T-cell (primary cell): ENCODE measurements at places on chromosomes 2 and 18.

GRCh38 chr2:54348646-54349045 lies 92.6 kb upstream of the TSPYL6 start:
- no peak for DNase-seq

DNA sequence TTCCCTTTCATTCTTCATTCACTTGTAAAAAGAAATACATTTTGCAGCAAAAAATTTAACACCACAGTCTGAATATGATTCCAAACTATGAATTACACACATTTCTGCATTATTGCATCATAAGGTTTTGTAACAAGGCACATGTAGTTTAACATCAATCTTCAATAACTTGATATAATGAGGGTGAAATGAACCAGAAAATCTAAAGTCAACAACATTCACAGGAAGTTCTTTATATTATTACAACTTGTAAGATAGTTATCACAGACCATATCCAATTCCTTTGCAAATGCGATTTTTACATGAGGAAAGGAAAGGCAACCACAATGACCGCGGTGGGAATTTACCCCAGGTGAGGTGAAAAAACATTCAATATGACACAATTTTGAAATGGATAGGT lies 213.3 kb downstream of the NAPG start:
- DNase-seq: no peak

GRCh38 chr2:139940686-139941085 lies 1160.5 kb upstream of the NXPH2 start:
- no peak for DNase-seq

DNA sequence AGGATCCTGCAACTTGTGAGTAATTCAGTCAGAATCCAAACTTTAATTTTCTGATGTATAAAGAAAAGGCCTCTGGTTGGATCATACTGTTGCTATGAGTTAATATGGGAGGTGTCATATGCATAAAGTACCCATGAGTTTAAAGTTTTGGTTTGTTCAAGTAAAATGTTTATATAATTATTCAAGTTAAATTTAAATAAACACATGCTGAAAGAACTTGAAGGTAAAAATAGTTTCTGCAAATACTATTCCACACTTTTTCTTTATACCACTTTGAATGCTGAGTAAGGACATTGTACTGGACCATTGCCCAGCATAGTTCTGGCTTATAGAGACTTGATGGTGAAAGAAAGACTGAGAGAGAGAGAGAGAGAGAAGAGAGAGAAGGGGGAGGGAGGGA lies 30.7 kb downstream of the PKP4 start:
- no peak for DNase-seq

DNA sequence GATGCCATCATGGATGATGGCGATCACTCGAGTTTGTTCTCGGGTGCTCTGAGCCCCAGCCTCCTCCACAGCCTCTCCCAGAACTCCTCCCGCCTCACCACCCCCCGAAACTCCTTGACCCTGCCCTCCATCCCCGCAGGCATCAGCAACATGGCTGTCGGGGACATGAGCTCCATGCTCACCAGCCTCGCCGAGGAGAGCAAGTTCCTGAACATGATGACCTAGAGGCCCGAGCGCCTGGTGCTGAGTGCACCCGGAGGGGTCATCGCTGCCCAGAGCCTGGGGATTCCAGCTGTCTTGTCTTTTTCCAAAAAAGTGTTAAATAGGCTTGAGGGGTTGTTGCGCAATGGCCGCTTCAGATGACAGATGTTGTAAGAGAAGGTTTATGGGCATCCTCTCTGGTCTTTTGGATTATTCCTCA lies 254.8 kb downstream of the GLI2 start:
- DNase-seq: no peak

DNA sequence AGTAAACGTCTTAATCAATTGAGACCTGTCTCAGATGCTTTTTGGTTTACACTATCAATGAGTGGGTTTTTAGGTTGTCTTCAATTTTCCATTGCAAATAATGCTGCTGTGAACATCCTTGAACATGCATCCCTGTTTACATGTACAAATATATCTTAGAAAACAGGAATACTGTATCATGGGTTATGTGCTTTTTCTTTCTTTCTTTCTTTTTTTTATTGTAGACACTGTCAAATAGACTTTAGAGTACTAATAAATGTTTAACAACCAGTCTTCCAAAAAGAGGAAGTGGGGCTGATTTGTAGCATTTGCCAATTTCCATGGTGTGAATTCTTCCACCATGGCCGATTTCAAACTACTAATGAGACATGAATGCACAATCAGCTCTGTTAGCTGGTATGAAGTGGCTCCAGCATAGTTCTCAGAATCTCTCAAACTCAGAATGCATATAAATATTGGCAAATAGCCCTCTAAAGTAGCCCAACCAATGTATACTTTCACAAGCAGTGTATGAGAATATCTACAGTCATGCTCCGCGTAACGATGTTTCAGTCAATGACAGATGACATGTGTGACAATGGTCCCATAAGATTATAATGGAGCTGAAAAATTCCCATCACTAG lies 50.3 kb upstream of the B3GNT2 start:
- no peak for DNase-seq

DNA sequence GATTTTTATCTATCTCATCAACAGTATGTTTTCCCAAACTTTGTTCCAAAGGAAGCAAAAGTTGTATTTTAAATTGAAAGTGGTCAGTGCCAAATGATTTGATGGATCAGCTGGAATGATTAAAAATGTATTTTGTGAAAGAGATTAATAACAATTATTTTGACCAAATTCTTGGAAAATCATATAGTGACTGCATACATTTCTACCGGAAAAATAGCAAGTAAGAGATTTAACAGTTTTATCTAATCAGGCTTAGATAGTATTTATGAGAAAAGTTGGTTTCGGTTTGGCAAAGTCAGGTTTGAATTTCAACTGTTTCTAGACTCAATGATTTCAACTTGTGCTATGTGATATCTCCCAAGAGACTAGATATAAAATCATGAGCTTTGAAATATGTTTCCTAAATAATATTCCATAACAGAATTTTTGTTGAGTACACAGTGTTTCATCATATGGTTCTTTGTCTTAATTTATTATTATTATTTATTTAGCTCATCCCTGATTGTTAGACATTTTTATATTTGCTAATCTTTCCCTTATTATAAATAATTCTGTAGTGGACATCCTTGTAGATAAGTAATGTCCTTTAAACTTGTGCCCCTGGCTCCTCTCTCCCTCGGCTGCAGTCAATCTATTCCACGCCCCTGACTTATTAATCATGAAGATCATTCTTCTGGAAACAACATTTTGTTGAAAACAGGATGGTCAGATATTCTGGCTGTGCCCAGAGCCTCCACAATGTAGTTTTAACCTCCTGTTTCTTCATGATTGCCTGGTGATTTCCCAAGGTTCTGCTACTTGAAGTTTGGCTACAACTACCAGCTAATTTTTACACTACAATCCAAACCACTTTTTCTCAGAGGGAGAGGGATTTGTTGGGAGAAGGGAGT lies 520.7 kb upstream of the TCF4 start:
- DNase-seq: no peak

DNA sequence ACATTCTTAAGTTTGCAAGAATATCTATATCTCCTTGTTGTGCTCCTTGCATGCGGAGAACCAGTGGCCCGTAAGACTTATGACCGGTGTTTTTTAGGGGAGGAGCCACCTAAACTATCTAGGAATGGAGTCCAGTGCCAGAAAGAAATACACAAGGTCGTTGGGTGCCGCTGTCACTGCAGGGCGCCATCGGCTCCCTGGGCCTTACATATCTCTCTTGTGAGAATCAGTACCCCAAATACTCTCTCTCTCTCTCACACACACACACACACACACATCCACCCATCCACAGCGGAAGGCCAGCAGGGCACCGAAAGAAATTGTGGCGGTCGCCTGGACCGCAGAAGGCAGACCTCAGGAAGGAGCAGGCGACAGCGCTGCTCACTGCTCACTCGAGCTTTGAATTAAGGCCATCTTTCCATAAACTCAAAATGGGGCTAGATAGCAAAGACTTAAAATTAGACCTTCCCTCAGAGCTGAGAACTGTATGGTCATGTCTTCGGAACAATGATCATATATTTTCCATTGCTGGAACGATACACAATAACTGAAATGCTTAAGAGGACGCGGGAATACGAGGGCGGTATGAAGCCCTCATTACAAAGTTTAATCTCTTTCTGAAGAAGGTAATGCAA lies 10.4 kb downstream of the NR4A2 start:
- DNase-seq: peak; percentile 22

- no peak for DNase-seq
These were observed 34.0 kb upstream of the ITPRID2 start for GRCh38 chr2:181857483-181857882.

DNA sequence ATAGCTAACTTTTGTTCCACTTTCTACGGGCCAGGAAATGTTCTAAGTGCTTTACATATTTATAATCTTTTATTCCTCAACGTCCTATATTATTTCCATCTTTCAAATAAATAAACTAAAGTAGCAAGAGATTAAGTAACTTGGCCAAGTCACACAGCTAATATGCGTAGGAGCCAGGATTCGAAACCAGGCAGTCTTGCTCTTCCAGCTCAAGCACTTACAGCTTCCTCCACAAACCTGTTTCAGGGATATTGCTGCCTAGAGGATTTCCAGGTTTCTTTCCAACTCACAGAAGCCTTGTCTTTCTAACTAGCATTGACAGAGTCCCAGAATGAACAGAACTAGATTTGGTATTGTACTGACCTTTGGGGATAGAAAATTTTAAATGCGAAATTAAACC lies 102.5 kb downstream of the FIGN start:
- DNase-seq: no peak

DNA sequence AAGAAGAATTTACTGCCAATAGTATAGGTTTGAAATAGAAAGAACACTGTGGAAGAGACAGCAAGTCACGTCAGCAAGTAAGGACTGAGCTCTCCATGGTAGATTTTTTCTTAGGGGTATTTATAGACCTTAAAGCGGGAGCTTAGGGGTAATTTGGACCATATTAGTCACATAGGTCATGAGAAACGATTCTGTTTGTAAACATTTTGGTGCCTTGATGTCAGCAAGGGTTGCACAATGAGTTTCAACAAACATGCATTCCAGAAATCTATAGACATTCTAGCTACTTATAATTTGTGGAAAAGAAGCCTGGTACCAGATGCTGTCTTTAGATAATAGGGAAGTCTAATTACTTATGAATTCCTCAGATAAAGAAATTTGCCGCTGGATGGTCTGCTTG lies 624.7 kb downstream of the TDRD15 start:
- no peak for DNase-seq

DNA sequence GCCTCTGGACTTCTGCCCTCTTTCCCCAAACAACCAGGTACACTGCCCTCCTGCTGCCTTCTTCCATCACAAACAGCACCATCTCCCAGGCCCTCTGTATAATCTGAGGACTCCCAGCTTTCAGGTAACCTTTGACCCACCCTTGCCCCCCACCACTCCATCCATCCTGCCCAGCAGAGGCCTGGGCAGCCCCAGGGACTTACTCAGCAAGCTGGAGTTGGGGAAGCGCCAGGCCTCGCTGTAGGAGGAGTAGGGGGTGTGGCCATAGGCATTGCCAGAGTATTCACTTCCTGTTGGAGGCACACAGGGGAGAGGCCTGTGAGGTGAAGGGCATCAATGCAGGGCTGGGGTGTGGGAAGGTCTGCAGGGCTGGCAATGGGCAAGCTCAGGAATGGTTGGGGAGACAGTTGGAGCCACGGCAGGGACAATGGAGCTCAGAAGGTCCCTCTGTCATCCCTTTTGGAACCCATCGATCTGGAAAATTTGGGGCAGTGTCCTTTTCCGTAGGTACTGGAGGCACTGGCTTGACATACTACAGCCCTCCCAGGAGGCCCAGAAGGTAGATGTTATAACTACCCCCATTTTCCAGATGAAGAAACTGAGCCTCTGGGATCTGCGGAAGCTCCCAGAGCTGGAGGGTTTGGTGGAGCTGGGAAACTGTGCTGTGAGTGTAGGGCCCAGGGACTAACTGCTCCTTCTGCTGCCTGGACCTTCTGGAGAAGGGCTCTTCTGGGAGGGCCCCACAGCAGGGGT lies 46.3 kb downstream of the PSD4 start:
- DNase-seq: no peak

DNA sequence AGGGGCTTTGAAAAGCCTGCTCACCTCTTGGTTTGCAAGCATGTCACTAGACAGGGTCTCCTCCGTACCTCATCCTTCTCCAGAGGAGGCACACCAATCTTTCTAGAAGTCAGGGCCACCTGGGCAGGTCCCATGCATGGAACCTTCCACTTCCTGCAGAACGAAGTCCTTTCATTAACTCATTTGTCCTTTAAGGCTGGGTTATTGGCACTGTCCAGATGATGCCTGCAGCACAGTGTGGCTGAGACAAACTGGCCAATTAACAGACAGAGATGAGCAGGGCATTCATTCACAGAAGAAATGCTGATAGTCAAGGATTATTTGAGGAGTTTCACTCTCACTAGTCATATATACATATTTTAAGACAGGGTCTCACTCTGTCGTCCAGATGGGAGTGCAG lies 245.3 kb downstream of the TFCP2L1 start:
- no peak for DNase-seq

DNA sequence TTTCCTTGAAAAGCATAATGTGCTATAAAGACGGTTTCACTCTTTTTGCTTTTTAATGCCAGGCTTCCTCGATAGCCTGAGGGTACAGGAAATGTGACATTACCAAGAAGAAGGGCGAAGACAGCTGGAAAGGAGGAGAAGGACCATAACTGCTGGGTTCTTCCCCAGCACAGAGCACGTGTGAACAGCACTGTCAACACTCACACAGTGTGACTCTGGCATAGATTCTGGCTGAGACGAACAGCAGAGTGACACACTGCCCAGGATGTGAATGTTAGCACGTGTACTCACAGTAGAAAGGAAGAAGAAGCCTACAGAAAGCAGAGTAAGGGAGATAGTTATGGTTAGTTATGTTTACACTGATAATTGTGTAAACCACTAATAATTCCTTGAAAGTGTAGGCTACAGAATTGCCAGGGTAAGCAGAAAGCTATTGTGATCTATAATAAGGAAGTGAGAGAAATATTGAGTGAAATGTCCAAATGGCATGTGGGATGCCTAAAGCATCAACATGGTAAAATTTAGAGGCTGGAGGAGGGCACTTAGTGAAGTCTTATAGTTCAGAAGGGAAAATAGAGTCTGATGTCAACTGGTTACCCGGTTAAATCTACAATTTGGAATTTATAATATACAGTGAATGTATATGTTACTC lies 198.2 kb downstream of the DLGAP1 start:
- DNase-seq: no peak

GRCh38 chr2:237873897-237874551 lies 14.6 kb downstream of the RAMP1 start:
- DNase-seq: no peak

DNA sequence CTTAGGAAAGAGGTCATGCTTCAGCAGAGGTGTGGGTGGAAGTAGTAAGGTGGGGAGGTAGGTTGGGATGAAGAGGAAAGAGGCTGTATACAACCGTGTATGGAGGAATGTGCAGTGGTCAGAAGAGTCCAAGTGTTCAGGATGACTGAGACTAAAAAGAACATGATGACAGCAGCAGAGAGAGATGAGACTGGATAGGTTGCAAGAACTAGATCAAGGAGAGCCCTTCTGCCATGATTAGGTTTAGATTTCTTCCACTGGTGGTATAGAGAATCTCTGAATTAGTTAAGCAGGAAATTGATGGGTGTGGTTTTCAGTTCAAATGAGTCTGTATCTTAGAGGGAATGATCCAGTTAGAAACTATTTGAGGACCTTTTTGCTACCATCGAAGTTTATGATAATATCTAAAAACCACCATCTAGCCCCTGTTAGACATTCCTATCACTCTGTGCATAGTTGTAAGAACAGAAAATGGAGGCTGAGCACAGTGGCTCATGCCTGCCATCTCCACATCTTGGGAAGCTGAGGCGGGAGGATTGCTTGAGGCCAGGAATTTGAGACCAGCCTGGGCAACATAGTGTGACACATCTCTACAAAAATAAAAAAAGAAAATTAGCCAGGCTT lies 221.0 kb downstream of the LTBP1 start:
- DNase-seq: no peak
